Fibroblast of skin of right quadriceps (primary cell): ENCODE measurements at places on chromosomes 13 and 19.

DNA sequence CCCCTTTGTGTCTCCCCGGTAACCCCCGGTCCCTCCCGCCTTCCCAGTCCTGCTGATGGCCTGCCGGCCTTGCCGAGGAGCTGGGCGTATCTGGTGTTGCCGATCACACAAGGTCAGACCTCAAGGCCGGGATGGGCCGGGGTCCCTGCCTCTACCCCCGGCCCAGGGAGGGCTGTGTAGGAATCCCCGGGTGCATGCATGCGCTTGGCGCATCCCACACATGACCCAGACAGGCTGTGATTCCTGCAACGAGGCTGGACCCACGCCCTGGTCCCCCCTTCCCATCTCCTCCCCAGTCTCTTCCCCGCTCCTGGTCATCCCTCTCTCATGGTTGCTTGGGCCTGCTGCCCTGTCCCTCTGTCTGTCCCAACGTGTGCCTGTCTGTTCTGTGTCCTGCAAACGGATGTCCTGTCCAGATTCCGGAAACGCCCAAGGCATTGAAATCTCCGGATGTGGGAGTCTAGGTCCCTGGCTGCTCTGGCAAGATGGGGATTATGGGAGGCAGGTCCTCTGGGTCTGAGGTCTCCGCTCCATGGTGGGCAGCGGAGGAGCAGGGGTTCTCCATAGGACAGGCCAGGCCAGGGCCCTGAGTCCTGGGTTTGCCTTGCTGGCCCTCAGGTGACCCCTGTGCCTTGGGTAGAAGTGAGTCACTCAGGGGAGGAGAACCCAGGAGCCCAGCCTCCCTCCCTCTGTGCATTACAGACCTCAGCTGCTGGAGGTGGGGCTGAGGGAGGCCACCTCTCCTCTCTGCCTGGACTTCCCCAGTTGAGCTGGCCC, 1.6 kb downstream of the PKN1 start:
- peak; percentile 29 for DNase-seq

DNA sequence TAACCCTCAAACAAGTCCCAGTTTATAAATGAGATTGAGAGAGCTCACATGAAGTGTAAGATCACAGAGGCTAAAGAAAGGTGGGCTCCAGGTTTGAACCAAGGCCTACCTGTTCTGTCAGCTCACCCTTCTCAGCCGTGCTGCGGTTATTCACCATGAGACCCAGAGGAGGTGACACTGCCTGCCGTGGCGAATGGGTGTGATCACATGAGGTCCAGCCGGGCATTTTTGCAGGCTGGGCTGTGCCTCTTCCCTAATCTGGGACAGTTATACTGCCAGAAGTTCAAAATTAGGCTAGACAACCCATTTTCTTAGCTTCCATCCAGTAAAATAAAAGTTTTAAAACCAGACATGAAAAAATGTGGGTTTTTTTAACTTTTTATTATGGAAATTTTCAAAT, 146.8 kb downstream of the FOXO1 start:
- no peak for DNase-seq

- peak; percentile 72 for DNase-seq
Measured at GRCh38 chr19:47247308-47247990, 8.9 kb upstream of the CCDC9 start.

DNA sequence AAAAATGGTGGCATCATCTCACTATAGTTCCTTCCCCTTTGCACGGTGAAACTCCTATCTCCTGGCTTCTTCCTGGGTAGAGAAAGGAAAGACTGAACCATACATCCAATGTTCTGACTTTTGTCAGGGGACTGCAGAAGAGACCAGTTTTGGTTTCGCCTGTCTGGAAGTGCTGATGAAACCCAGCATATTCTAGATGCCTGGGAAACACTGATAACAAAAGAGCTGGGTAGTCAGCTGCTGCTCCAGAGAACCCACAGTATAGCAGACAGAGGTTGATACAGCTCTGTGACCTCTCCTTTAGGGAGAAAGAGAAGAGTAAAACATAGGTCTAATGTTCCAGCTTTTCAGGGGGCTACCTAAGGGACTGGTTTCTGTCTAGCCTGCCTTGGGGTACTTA, 695.3 kb downstream of the DIAPH3 start:
- no peak for DNase-seq

GRCh38 chr19:1396019-1396767, 5.1 kb downstream of the GAMT start:
- DNase-seq, result no peak

DNA sequence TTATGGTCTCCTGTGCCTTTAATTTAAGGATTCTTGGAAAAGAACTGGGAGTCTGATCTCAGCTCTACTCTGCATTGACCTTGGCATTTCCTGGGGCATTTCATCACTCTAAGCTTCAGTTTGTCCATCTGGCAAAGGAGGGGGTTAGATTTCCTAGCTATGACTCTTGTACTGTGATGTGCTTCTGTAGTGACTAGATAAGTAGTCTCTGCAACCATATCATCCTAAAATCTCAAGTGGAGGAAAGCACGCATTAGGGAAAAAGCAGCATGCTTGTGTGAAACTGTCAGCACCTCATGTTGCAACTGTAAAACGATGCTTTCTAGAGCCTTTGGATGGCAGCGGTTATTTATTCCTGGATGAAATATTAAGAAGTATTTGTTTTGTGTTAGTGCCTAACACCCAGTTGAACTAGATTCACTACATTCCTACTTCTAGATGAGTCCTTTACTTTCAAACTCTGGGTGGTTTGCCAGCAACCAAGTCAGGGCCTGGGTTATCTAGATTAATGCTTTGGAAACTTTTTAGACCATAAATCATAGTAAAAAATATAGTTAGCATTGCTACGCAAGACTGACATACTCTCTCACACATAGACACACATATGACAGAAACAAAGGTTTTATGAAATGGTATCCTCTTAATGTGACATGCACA, 6.8 kb downstream of the WDFY2 start:
- peak; percentile 97 for DNase-seq

- no peak for DNase-seq
Measured at GRCh38 chr19:22261596-22261995, 24.6 kb upstream of the ZNF729 start.

- no peak for DNase-seq
Measured at GRCh38 chr13:113506025-113506685, 15.6 kb upstream of the DCUN1D2 start.

- peak; percentile 33 for DNase-seq
Measured at GRCh38 chr13:27954406-27954851, 14.7 kb downstream of the CDX2 start.

DNA sequence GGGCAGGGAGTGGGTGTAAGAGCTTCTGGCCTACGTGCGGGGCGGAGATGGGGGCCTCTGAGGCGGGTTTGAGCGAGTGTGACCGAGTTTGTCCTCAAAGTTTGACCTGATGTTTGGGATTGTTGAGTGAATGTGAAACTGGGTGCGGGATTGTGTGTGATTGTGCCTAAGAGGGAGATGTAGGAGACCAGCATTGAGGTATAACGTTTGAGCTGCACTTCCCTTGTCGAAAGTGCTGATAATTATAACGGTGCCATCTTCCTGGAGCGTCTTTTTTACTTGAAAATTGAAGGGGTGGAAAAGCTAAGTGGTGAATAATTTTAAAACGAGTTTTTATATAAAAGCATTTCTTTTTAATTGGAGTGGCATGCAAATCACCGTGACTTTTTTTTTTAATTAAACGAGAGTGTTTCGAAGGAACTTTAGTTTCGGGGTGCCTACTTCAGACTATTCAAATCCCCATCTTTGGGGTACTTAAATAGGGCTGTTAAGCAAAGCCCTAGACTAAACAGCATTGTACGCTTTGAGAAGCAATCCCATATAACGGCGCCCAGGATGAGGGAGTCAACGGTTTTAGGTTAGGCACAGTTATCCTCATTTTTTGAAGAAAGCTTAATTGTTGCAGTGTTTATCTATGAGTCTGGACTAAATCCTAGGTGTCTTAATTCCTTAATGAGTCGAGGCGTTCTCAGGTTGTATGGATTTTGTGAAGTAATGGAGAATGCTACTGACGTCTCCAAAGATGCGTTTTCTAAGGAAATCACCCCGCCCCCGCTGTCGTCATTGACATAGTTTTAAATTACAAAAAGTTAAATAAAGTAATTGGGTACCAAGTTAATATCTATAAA, 594 bp downstream of the ZNF146 start:
- DNase-seq, result peak; percentile 25
